ENCODE measurements at places on chromosomes 12 and 14. TPM values are rescaled to one million over a fixed set of nuclear protein-coding genes. Genes with fewer than 3 reads are reported as not detected.

CLEC2D gene
- 0.60 TPM for total RNA-seq

PKP2 gene
- total RNA-seq = 0.35 TPM

PLBD1 gene
- total RNA-seq = 0.38 TPM

GPR162 gene
- total RNA-seq = 4.3 TPM

FLRT2 gene
- total RNA-seq = 14.0 TPM
